Activated CD4-positive, alpha-beta T cell treated with anti-CD3 and anti-CD28 coated beads, Interleukin-2, amount 50 U/mL, for 1 hour (primary cell): ENCODE measurements at places on chromosomes 11 and 22.

GRCh38 chr11:110447897-110448745 lies 18.4 kb downstream of the FDX1 start:
- no peak for DNase-seq

GRCh38 chr11:60321051-60321450 lies 6.0 kb upstream of the MS4A6E start:
- DNase-seq = no peak

DNA sequence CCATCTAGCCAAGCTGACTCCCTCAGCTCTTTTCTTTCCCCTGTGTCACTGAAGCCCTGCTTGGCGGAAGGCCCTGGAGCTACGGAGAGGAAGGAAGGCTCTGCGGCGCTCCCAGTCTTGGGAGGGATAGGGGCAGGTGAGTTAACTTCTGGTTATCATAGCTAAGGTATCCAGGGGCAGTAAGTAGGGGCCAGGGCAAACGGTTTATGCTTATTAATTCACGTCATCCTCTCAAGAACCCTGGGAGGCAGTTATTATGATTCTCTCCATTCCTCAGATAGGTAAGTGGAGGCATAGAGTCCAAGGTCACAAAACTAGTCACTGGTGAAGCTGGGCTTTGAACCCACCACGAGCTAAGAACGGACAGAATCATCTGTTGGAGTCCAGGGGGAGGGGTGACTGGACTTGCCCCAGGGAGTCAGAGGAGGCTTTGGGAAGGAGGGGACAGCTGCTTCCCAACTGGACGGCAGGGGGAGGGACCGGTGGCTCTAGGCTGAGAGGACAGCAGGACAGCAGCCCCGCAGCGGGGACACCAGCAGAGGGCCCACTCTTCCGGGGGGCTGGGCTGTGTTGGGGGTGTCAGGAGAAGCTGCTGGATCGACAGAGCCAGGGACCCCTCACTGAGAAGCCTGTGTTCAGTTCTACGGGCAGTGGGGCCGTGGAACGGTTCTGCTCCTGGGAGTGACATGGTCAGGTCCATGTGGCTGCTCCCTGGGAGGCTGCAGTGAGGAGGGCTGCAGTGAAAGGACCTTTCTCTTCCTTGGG lies 3.5 kb downstream of the BAIAP2L2 start:
- no peak for DNase-seq

DNA sequence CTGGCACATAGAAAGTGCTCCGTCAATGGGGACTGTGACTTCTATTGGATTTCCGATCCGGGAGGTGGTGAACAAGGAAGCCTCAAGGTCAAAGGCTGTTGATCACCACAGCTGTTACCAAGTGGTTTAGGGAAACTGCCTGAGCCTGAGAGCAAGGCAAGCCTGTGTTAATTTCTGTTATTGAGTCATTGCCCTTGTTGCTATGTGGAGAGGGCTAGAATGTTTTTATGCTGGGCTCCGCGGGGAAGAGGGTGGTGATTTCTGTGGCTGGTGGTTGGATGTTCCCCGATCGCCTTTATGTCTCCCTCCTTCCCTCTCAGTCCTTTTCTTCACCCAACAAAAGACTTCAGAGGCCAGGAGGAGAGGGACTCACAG lies 108.5 kb upstream of the ALX4 start:
- DNase-seq = no peak

DNA sequence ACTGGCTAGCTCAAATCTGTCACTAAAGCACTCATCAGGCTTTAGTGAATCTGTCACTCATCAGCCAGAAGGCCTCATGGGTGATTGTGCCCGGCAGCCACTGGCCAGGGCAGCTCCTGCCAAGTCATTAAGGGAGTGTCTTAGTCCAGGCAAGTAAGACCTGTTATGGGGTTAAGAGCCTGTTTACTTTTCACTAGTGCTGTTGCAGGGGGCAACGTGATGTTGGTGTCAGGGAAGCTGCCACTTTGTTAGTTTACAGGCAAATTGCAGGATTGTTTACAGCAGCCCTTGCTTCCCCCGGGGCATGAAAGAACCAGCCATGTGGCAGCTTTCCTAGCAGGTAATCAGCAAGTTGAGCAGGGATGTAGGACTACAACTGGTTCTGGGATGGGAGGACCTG lies 155.6 kb upstream of the NCAM1 start:
- DNase-seq = no peak

GRCh38 chr11:133712051-133712560 lies 133.2 kb downstream of the SPATA19 start:
- no peak for DNase-seq

DNA sequence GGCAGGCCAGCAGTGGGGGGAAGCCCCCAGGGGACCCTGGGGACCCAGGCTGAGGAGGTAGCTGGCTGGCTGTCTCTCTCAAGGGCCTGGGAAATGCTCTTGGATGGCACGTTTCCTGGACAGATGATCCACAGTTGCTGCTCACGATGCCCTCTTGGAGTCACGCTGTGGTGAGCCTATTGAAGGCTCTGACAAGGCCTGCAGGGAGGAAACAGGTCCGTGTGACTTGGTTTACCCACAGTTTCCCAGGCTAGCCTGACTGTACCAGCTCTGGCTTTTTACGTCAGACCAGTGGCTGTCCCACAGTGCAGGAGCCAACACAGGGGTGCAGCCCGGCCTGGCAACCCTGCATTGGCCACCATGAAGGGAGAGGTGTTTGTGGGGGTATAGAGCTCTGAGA lies 29.2 kb upstream of the PPARA start:
- DNase-seq = no peak

GRCh38 chr11:131324921-131325570 lies 45.4 kb upstream of the NTM start:
- DNase-seq = no peak
